ENCODE measurements at places on chromosomes 13 and 19.
A peak's percentile ranks its signal among the peaks of the same experiment; 100 is the strongest.

DNA sequence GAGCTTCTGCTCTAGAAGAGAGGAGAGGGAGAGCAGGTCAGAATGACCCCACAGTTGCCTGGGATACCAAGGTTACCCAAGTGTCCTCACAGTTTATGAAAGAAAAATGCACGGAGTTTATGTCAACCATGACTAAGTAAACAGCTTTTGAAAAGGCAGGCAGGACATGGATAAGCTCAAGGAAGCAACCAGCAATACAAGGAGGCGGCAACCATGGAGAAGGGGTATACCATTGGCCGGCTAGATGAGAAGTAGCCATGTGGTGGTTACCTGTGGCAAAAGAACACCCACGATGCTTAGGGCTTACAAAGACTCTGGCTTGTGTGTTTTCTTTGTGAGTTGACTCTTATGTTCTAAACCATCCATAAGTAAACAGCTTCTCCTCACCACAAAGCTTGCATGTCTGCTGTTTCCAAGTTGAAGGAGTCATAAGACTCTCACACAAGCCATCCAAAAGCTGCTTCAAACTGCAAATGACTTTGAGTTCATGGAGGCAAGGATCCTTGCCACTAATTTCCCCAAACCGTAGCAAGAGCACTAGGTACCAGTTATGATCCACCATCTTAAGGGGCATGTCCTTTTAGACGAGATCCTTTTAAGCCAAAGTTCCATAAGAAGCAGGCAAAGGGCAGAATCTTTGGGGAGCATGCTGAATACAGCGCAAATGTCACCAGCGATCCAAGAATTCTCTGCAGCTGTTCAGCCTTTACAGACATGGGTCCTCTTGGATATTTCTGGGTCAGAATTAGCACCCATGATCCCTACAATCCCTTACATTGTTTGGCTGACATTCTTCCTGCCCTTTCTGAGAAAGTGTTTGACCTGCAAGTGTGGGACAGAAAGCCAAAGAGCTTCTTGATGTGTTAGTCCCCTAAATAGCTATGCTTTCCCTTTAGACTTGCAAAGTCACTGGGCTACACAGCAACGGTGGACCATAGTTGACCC, 74.8 kb upstream of the IPO5 start:
- no peak for DNase-seq

GRCh38 chr13:29994911-29995595, 144.6 kb upstream of the UBL3 start:
- DNase-seq = no peak

DNA sequence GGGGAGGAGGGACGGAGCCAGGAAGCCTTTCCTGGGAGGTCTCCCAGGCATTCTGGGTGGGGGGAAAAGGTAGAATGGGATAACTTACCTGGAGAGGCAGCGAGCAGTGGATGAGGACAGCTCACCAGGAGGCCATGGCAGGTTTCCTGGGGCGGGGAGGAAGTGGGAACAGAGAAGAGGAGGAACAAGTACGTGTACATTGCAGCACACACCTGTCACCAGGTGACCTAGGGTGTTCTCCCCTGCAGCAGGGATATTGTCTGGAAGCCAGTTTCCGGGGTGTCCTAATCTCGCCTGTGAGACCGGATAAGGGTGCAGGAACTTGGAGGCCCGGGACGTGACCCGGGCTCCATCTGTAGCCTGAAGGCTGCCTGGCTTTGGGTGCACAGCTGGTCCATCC, at the start of gene FUT3:
FUT3 (minus strand) TSS at position 148 of the 400 bp plus-strand sequence.
- no peak for DNase-seq

DNA sequence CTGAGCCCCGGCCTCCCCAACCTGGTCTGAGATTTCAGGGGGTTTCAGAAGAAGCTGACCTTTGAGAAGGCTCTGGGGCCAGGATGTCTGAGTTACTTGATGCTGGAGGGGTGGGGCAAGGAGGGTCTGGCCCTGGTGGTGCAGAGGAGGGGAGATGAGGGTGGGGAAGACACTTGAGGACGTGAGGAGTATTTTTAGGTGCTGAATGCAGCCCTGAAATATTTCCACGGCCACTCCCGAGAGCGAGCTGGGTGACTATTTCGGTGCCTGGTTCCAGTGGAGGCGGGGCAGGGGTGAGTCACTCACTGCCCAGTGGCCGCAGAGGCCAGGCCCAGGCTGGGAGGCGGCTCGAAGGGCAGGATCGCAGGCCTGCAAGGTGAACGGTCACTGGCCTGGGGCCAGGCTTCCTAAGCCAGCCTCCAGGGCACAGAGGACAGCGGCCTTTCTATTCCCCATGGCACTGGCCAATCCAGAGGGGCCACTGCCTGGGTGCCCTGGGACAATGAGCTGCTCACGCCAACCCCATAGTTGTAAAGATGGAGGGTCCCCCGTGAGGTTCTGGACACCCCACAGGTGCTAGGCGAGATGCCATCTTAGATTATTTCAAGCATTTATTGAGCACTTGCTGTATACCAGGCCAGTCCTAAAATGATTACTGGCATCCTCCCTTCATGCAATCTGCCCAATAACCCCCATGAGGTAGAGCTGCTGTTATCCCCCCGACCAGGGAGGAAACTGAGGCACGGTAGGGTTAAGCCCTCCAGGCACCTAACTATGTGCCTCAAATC, 19.7 kb upstream of the JUND start:
- peak; percentile 60 for DNase-seq

- peak; percentile 16 for DNase-seq
Measured at GRCh38 chr13:83151308-83151660, 731.0 kb downstream of the SLITRK1 start.

DNA sequence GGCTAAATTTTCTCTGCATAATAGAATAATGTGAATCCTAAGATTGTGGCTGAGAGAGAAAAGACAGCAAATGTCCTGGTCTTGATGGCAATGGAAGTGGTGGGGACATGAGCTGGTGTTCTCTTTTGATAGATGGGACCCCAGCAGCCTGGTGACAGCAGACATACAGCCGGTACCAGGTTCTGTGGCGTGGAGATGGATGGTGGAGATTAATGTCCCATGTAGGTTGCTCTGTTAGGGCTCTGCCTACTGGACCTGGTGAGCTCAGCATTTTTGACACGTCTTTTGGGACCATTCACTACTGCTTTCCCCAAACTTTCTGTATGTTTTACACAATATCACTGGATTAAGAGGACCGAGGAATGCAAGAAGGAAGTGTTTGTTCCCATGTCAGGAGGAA, 8.2 kb upstream of the SIGLEC14 start:
- no peak for DNase-seq

GRCh38 chr13:23899555-23899954, 2.3 kb upstream of the C1QTNF9B start:
- no peak for DNase-seq

GRCh38 chr13:50285283-50285682, 270.0 kb downstream of the KCNRG start:
- DNase-seq = no peak

GRCh38 chr19:1068009-1069001, 1.3 kb downstream of the ARHGAP45 start:
- DNase-seq = no peak

DNA sequence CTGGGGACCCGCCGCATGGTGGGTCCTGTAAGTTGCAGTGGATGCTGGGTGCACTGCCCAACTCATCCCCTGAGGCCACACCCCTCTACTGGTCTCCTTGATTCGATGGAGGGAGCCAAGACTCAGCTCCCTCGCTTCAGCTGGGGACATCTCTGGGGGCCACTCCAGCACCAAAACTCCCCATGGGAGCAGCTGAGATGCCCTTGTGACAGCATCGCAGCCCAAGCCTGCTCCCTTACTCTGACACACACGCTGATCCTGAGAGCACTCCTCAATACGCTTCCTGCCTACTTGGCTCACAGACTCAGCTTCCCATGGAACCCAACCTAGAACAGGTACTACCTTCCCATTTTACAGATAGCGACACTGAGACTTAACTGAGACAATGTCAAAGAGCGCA, 56.2 kb downstream of the PEPD start:
- no peak for DNase-seq

DNA sequence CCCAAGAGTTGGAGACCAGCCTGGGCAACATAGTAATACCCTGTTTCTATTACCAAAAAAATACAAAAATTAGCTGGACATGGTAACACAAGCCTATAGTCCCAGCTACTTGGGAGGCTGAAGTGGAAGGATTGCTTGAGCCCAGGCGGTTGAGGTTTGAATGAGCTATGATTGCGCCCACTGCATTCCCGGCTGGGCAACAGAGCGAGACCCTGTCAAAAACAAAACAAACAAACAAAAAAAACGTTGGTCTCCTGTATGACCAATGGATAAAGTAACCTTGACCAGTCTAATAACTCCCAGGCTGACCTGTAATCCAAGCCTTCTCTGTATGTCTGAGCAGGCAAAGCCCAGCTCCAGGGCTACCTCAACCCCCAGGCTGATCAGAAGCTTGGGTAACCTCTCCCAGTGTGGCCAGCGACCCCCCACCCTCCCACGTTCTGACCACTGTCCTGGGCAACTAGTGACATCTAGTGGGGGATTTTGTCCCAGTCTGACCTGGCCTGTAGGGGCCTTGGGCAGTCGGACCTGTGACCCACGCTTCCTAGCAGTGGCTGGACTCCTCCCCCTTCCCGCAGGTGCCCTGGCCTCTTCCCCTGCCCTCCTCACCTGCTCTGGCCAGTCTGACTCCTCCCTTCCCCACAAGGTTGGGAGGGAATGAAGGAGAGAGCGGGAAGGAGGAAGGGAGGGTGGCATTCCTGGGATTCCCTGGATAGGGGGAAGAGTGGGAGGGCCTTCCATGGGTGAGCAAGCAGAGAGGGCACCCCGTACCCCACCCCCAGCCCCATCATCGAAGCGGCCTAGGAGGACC, 1.0 kb upstream of the BCAM start:
- DNase-seq = no peak

- no peak for DNase-seq
Measured at GRCh38 chr13:57874530-57874929, 243.0 kb downstream of the PCDH17 start.

- DNase-seq = no peak
Measured at GRCh38 chr19:29232315-29232852, 19.4 kb upstream of the UQCRFS1 start.
